Psoas muscle (tissue), 8 donors: ENCODE measurements at places on chromosomes 5 and 9. TPM values are rescaled to one million over a fixed set of nuclear protein-coding genes. Genes with fewer than 3 reads are reported as not detected.

AQP7 gene
- 13.3 TPM for total RNA-seq

TLX3 gene
- total RNA-seq, result not detected

GRCh38 chr5:71743155-71743554 lies 24.1 kb downstream of the CARTPT start:
- DNase-seq, result no peak

DNA sequence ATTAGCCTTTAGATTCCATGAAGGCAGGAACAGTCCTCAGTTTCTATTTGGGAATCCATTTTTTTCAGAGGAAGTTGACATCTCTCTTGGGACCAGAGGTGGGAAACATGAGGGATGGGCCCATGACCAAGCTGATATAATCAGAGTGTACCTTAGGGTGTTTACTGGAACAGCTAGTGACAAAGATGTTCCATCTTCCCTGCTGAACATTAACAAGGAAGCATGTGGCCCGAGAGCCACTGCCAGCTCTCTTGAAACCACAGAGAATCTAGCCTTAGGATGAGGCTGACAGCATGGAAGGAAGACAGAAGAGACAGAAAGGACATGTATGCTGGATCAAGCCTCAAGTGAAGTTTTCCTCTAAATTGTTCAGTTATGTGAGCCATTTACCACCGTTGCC lies 16.0 kb downstream of the AQP3 start:
- no peak for DNase-seq

DNA sequence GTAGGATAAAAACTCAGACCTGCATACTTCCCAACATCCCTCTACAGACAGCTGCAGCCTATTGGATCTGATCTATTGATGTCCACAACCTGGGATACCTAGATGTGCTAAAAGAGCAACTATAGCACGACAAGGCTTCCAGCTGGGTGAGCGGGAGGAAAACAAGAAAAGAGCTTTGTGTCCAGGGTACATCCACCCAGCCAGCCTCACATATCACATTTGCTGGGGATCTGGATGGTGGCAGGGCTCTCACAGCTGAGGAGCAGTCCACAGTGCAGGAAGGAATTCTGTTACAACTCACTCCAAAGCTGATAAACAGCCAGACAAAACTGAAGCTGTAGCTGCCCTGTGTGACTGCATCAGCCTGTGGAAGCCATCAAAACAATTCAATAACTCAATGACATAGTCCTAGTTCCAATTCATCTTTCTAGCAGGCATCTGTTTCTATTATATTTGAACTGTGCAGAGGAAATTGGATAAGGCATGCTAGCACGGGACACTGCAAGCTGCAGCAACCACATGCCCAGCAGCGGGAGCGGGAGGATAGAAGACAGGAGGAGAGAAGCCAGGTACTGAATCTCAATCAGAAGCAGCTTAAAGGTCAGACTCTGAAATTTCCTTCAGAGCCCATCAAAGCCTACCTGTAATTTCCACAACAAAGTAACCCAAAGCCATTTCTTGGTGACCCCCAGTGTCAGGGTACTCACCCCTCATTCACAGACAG lies 45.0 kb downstream of the MED10 start:
- DNase-seq, result no peak

- no peak for DNase-seq
These were observed 57.5 kb downstream of the HOMER1 start for GRCh38 chr5:79456400-79456799.

- no peak for DNase-seq
These were observed 36.7 kb downstream of the ZNF618 start for GRCh38 chr9:113912816-113913215.

SPINK13 gene
- total RNA-seq, result not detected

DNA sequence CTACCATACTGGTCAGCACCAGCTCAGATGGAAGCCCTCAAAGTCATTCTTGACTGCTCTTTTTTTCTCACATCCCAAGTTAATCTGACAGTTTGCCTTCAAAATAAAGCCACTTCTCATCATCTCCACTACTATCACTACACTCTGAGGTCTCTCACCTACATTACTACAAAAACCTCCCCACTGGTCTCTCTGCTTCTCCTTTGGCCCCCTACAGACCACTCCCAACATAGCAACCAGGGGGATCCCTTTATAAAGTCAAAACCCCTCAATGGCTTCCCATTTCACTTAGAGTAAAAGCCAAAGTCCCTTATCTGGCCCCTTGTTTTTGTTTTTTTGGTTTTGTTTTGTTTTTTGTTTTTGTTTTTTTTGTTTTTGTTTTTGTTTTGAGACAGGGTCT lies 4.6 kb downstream of the ARAP3 start:
- DNase-seq, result no peak

DNA sequence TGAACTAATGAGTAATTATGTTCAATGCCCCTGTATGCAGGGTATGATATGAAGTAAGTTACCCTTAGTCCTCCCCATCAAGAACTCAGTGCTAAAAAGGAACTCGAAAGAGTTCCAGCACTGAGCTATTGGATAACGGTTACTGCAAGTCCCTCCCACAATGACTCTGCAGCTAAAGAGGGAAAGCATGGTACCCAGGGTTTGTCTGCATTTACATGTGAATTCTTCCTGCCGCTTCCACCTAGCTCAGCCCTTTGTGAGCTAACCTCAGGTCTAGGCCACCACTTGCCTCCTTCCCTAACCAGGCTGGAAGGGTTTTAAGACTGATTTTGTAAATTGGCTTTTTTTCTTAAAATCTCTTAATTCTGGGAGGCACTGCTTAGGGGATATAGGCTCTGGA lies 376.8 kb downstream of the EBF1 start:
- DNase-seq, result no peak

GRCh38 chr5:99004960-99005359 lies 76.2 kb upstream of the CHD1 start:
- no peak for DNase-seq

DNA sequence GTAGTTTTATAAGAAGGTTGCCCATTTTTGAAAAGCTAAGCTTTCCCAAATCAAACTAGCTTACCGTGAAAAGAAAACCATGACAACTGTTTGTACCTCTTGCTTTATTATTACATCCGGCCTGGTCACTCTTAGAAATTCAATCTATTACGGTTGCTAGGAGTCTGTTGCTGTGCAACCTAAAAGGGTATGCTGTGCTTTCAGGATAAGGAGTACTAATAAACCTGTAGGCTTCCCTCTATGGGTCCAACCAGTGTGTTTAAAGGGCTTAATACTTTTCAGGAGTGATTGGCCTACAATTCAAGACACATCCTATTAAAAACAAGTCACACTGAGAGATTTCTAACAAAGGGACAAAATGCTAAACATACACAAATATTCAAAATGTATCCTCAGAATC lies 27.1 kb downstream of the RFX3 start:
- DNase-seq, result no peak

DNA sequence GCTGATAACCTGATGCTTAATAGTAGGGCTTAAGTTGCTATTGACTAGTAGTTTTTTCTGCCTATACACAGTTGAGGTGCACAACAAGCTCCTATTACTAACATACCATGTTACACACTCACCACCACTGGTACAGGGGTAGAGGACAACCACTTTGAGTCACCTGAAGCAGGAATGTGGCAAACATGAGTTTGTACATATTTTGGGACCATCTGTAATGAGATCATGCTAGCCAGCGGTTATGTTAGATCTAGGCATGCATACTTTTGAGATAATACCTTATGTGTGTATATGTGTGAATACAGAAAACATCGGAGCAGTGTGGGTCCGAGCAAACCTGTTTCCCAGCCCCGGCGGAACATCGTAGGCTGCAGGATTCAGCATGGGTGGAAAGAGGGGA lies 72.8 kb upstream of the NXNL2 start:
- DNase-seq, result no peak

DNA sequence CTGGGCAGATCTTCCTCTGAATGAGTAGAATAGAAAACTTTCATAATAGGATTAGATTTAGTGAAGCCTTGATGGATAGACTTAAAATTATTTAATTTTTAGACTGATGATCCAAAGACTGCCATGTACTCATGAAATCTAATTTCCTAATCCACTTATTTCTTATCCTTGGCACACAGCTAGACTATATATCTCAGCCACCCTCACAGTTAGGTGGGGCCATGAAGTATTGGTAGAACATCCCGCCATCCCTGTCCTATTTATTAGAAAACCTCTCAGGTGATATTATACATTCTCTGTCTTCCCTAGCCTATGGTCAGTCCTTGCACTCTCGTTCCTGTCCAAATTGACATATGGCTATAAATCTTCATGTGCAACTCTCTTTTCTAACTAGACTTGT lies 110.9 kb downstream of the FAM170A start:
- DNase-seq, result no peak
